ENCODE measurements at places on chromosomes 1 and 21.

DNA sequence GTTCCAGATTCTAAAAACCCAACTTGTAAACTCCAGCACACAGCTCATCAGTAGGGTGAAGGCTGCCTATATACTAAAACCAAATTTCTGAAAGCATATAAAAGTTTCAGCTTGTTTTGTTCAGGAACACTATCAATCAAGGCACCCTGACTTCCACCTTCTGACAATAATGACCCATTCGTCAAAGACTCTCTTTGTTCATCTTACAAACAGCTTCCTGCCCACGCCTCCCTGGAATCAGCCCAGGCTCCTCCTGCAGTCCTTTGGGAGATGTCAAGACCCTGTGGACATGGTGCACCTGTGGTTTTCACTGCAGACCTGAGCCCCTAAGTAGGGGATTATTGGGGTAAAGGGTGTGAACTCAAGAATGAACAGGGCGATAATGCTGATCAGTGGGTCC, 178.9 kb upstream of the CAMK1G start:
- DNase-seq: no peak

- DNase-seq: no peak
Measured at GRCh38 chr1:27560268-27561123, 43.4 kb downstream of the AHDC1 start.

GRCh38 chr1:29924017-29924431, 687.7 kb downstream of the PTPRU start:
- DNase-seq: no peak

- no peak for DNase-seq
Measured at GRCh38 chr1:21514245-21514644, 5.0 kb downstream of the ALPL start.

- DNase-seq: peak; percentile 12
Measured at GRCh38 chr1:175887981-175888428, 144.6 kb upstream of the TNR start.

Measured in glomerular endothelial cell (primary cell).